ENCODE measurements at places on chromosomes 16 and 17.

DNA sequence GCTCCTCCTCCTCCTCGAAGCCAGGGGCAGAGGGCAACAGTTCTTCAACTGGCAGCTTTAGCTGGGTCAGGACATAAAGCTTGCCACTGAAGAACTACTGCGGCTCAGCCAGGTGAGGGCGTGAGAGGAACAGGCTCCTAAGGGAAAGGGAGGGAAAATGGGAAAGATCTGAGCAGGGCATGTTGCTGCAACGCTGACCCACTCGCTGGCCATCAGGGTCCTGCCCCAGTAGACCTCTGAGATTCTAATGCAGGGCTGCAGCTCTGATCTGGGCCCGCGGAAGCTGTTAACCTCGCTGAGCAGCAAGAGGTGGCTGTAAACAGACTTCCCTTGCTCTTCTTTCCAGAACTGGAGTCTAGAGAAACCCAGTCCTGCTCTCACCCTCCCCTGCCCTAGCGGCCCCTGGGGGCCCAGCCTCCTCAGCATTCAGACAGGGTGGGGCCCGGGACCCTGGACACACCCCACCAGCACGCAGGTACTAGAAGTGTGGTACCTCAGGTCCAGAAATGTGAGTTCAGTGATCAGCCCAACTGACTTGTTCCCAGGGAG, 3.8 kb upstream of the TLCD2 start:
- DNase-seq: no peak

DNA sequence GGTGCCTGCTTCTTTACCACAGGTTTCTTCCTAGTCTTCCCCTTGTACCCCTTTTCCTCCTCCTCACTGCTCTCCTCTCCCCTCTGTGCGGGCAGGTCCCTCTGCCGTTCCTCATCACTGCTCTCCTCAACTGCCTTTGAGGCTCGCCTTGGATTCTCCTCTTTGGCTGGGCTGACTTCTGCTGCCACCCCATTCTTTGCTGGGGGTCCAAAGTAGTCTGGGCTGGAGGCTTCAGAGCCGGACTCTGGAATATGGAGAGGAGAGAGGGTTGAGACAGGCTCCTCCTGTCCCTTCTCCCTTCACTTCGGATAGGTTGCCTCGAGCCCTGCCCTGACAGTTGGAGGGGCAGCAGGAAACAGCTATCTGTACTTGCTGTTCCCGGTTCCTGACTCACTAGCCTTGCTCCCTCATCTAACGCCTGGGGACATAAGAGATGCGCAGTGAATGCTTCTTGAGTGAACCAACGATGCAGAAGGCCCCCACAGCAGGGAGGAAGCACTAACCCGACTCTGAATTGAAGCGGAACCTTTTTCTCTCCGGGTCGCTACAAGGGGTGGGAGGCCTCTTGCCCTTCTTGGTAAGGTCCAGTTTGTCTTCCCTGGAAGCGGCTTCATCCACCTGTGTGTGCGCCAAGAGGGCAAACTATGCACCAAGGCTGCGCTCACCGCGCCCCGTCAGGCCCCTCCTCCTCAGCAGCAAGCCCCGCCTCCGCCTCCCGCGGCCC, 655 bp downstream of the HIRIP3 start:
- no peak for DNase-seq

DNA sequence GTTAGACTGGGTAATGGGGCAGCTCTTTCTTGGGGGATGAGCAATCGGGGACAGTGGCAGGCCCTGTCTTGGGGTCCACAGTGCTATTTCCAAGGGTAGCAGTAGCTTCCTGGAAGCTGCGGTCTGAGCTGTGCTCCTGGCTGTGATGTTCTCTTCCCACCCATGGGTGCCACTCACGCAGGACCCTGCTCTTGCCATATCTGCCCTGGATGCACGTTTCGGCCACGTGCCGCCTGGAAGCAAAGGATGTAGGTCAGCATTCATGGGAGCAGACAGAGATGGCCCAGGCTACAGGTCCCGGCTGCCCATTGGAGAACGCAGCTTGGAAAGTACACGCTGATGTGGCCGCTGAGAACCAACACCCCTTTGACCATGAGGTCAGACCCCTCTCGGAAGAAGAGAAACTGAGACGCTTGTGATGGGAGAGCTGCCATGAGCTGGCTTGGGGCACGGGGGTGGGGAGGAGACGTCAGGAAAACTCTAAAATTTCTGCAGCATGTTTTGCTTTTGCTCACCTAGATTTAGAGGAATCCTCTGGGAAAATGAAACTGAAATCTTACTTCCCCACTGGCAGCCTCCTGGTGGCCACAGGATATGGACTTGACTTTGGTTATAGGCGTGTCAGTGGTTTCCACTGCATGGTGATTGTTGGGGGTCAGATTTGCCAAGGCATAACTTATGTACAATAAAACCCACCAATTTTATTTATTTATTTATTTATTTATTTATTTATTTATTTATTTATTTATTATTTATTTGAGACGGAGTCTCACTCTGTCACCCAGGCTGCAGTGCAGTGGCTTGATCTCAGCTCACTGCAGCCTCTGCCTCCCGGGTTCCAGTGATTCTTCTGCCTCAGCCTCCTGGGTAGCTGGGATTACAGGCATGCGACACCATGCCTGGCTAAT, 36.2 kb upstream of the IRF8 start:
- DNase-seq: no peak

GRCh38 chr16:85860413-85861094, 38.4 kb upstream of the IRF8 start:
- DNase-seq: no peak

DNA sequence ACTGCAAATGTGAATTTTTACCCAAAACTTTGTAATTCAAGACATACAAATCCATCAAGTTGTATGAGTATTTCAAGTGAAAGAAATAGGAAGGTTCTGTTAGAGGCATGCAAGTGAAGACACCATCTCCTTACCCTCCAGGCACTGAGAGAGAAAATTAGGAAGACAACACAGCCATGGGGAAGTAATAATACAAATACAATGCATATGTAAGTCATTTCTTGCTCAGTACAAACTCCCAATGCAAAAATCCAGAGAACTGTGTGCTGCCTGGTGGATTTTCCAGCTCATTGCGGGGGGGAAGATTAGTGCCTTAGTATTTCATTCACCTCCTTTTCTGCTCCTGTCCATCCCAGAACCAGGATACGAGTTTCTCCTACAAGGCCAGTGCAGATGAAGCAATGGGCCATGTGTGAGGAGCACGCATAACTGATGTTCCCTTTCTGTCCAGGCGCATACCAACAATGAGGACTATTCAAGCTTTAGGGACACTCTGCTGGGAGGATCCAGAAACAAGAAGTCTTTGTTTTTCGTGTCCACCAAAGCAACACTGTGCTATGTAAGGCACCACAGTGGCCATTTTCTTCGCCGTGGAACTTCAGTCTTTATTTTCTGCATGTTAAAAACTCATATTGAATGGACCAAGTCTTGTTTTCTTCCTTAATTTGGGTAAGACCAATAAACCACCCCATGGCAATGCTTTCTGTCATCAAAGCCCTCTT, 143.7 kb upstream of the RCVRN start:
- no peak for DNase-seq

DNA sequence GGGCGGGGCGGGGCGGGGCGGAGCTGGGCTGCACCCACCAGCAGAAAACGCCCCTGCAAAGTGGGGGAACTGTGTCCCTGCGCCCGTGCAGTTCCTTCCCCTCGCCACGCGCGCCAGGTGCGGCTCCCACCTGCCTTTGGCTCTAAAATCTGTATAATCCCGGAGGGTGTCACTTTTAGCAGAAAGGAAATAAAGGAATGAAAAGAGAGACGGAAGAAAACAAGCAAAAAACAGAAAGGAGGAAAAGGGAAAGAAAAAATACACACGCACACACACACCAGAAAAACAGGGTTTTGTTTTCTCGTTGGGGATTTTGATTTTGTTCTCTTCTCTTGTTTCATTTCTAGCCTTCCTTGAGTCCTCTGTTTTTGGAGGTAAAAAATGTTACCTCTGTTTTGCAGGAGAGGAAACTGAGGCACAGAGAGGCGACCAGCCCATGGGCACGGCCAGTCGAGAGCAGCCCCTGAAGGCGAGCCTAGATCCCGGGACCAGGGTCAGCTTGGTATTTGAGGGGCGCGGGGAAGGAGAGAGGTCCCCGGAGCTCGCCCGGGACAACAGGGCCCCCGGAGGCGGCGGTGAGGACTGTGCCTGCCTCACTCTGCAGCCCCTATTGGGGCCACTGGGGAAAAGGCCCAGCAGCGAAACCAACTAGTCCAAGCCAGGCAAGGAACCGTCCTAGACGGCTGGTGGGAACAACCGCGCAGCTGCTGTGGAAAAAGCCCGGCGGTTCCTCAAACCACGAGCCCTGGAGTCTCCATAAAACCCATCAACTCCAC, 594 bp upstream of the CARHSP1 start:
- DNase-seq: no peak

GRCh38 chr16:11684231-11685025, 16.2 kb downstream of the SNN start:
- no peak for DNase-seq

GRCh38 chr17:41535764-41536481, 7.8 kb upstream of the KRT19 start:
- no peak for DNase-seq

DNA sequence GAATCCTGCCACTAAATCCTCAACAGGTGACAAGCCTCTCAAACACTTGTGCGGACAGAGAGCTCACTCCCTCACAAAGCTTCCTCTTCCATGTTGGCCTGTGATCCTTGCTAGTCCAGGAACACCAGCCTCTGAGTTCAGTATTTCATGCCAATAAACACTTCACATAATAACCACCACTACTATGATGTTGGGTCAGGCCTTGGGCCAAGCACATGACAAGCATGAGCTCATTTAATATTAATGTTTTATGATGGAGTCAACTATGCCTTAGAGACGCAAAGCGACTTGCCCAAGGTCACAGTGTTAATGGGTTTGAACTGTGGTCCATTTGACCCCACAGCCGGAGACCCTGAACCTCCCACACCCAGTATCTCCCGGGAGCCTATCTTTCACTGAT, 129.1 kb downstream of the GAS7 start:
- no peak for DNase-seq

DNA sequence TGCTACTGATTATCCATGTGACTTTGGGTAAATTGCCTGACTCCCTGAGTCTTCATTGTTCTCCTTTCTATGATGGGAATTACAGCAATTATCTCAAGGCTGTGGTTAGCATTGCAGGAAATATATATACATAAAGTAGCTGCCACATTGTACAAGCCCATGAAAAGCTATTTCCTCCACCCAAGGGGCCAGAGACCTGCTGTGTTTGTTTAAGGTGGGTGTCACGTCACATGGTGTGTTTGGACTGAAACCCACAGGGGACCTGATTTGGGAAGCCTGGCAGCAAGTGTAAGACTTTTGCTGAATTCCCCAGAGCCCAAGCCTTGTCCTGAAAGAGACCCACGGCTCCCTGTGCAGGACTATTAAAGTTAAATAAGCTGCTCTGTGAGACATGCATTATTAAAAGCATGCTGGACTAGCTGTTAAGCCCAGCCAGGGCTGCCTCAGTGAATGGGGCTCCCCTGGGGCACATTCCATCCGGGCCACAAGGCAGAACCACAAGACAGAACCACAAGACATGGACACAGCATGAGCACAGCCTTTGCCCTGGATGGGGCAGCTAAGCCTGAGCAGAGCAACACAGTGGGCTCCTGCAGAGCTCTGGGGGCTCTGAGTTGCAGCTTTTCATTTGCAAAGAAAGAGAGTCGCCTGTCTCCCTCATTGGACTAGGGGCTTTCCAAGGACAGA, 148.9 kb downstream of the SPACA3 start:
- DNase-seq: no peak

- no peak for DNase-seq
Observed at GRCh38 chr17:67121316-67121891, 77.0 kb downstream of the CACNG1 start.

GRCh38 chr16:28986492-28986891, 1.6 kb downstream of the LAT start:
- no peak for DNase-seq

DNA sequence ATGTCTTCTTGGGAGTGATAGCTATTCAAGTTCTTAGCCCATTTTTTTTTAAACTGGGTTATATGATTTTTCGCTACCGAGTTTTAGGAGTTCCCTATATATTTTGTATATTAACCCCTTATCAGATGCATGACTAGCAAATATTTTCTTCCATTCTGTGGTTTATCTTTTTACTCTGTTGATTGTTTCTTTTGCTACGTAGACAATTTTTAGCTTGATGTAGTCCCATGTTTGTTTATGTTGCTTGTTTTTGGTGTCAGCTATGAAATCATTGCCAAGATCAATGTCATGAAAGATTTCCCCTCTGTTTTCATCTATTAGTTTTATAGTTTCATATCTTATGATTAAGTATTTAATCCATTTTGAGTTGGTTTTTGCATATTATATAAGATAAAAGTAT, 480.5 kb downstream of the CDH11 start:
- no peak for DNase-seq
